H9 (cell line): ENCODE measurements at places on chromosomes 3 and 15.

DNA sequence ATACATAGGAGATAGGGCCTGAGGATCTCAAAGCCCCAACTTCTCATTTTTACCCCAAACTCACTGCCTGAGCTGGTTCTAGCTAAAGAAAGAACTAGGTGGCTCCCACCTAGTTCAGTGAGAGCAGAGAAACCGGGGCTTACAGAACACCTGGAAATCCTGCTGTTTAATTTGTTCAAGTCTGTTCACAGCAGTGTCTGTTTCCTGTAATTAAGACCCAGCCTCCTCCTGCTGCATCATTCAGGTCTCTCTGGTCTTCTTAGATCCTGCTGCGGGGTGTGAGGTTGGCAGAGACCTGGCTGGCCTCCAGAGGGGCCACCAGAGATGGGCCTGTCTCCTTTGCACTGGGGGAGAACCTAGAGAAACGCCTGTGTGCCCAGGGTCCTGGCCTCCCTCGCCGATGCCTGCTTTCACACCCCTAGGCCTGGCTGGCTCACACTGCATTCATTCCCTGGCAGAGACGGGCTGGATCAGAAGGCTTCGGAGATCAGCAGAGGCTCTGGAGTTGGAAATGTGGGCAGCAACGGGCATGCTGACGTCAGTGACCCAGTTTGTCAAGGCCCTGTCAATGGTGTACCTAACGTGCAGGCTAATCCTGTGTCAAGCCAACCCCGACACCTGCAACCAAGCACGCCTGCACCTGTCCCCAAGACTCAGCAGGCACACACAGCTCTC, 4.9 kb upstream of the CHRNA3 start:
- H3K27me3 ChIP-seq = peaks cover 2% of the 10 kb centered on the region; the same call in 1 of the 2 replicates
- no peak overlapping the region for H3K4me3 ChIP-seq
- no peaks in the 10 kb centered on the region for H3K4me1 ChIP-seq
- no peaks in the 10 kb centered on the region for H3K36me3 ChIP-seq
- DNase-seq = no peak
- H3K27ac ChIP-seq = no peak overlapping the region

DNA sequence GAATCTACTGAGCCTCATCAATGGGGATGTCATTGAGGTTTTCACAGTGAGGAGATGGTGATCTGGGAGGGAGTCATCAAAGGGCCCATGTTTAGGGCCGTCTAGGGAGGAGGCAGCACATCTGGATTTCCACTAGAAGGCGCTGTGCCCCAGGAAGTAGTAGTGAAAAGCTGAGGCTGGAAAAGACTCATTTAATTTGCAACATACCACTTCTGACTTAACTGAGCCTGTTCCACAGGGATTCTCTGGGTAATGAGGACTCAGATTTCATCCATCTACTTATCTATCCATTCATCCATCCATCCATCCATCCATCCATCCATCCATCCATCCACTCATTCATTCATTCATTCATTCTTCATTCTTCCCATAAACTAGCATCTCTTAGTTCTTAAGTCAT, 17.4 kb upstream of the SHF start:
- no peaks in the 10 kb centered on the region for H3K4me1 ChIP-seq
- H3K36me3 ChIP-seq = no peaks in the 10 kb centered on the region
- no peaks in the 10 kb centered on the region for H3K27me3 ChIP-seq
- DNase-seq = peak; percentile 76
- no peak overlapping the region for H3K27ac ChIP-seq

DNA sequence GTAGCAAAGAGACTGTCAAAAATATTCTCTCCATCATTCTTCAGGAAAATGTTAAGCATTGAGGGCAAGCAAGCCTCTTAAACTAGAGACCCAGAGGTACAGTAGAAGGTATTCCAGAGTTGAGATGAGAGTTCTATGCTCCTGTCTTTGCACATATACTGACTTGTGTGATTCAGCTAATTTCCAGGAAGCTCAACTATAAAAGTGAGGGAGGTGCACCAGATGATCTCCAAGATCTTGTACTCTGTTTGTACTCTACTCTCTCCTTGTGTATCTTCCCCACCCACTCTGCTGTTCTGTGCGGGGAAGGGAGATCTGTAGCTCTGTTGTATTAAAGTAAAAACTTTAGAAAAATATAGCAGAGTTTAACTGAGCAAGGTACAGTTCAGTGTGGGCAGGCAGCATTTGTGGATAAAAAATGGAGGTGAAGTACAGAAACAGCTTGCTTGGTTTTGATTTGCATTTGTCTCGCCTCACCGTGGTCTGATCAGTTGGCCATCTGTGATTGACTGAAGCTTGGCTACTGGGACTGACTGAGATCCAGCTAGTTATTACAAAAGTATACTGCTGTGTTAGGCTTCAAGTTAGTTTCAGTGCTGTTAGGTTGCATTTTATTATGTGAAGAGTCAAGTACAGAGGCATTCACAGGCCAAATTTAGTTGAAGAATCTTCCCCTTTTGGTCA, 463.1 kb upstream of the GOLIM4 start:
- H3K27ac ChIP-seq = no peak overlapping the region
- no peaks in the 10 kb centered on the region for H3K36me3 ChIP-seq
- H3K4me3 ChIP-seq = no peak overlapping the region
- no peaks in the 10 kb centered on the region for H3K4me1 ChIP-seq

- no peak for DNase-seq
- no peak overlapping the region for H3K4me3 ChIP-seq
These were observed 185.2 kb downstream of the SHOX2 start for GRCh38 chr3:157920822-157921700.

DNA sequence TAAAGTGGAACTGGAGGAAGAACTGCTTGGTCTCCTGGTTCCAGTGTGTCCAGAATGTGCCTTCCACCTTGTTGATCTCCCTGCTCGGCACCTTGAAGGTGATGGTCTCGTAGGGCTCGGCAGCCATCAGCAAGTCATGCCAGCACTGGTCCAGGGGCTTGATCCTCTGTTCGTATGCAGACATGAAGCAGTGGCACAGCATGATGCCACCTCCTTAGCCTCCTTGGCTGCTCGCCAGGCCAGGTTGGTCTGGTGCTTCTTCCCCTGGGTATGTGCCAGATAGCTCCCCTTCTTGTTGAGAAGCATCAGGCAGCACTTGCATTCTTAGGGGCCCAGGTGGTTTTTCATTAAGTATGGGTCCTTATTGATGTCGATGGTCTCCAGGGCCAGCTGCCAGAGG, 17.8 kb upstream of the TXNRD3 start:
- peak; percentile 17 for DNase-seq
- H3K4me3 ChIP-seq = no peak overlapping the region
- H3K27me3 ChIP-seq = no peaks in the 10 kb centered on the region
- no peaks in the 10 kb centered on the region for H3K4me1 ChIP-seq

- peaks cover 13% of the 10 kb centered on the region for H3K36me3 ChIP-seq
- H3K27me3 ChIP-seq = no peaks in the 10 kb centered on the region; the same call in 1 of the 2 replicates
- H3K4me3 ChIP-seq = no peak overlapping the region
- peaks cover 6% of the 10 kb centered on the region; the same call in 1 of the 2 replicates for H3K4me1 ChIP-seq
- H3K27ac ChIP-seq = no peak overlapping the region
These were observed 4.0 kb downstream of the IL12A start for GRCh38 chr3:159992589-159992988.

GRCh38 chr3:36881735-36882134, 63.1 kb downstream of the TRANK1 start:
- no peak overlapping the region for H3K27ac ChIP-seq
- DNase-seq = no peak
- H3K27me3 ChIP-seq = no peaks in the 10 kb centered on the region
- no peak overlapping the region for H3K4me3 ChIP-seq
- H3K4me1 ChIP-seq = no peaks in the 10 kb centered on the region
- no peaks in the 10 kb centered on the region for H3K36me3 ChIP-seq

DNA sequence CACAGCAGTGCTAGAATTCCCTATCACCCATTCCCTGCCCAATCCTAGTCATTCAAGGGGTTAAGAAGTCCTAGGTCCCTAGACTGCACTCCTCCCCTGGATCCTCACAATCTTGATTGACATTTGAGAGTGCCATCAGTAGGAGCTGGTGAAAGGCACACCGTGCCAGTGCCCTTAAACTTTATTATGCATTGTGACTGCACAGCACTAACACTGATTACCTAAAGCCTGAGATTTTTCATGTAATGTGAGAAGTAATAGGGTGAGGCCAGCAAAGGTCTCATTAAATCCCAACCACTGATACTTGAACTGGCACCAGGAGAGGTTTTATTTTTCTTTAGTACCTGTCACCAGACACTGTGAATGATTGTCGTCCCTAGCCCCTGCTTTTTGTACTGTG, 16.3 kb downstream of the GXYLT2 start:
- no peaks in the 10 kb centered on the region for H3K27me3 ChIP-seq
- no peak overlapping the region for H3K4me3 ChIP-seq
- no peaks in the 10 kb centered on the region for H3K4me1 ChIP-seq
- H3K27ac ChIP-seq = no peak overlapping the region

- H3K27me3 ChIP-seq = no peaks in the 10 kb centered on the region
- no peaks in the 10 kb centered on the region for H3K36me3 ChIP-seq
These were observed 223.1 kb downstream of the RPLP1 start for GRCh38 chr15:69675731-69676130.

DNA sequence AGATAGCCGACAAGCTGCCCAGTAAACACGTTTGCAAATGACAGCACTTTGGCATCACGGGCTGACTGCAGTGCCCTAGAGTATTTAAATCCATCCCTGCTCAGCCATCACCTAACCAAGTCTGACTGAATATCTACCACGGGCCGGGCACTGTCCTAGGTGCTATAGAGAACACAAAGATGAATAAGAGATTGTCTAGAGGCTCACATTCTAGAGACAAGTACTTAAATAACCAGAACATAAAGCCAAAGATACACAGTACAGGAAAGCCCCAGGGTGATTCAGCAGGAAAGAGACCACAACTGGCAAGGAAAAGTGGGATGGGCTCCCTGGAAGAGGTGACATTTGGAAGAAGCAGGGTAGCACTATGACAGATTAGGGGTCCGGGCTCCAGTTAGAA, 103.5 kb downstream of the MYLK start:
- H3K27me3 ChIP-seq = no peaks in the 10 kb centered on the region
- no peak for DNase-seq
- H3K4me1 ChIP-seq = no peaks in the 10 kb centered on the region
- H3K36me3 ChIP-seq = no peaks in the 10 kb centered on the region
- no peak overlapping the region for H3K4me3 ChIP-seq

DNA sequence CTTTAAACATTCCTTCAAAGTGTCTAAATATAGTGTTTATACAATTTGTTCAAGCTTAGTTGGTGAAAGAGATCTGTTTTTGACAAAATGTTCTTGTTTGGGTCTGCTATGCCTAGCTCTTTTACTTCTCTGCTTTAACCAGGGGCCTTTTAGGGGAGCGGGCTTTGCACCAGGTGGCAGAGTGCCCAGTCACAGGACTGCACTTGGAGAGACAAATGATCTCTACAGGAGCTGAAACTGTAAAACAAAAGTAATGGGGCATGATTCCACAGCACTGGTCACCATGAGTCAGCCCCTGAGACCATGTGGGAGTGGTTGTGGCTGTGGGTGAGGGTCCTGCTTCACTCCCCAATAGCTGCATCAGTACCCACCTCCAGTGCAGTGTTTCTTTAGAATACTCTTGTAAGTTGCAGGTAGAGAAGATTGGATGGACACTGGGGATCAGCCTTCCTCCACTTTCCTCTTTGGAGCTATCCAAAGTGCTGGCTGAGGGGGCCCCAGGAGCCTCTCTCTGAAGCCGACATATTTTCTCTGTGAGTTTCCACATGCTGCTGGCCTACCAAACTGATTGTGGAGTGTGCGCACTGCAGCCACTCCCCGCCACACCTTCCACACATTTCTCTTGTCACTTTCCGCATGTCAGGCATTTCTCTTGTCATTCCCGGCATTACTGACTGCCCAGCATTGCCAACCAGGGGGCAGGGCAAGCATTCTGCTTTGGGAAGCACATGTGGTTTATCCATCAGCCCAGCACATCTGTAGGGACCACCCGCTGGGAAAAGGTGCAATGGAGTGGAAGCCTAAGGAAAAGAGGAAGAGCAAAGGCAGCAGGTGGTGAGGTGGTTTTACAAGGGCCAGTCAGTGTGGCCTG, 110.0 kb downstream of the EPHB1 start:
- H3K27me3 ChIP-seq = no peaks in the 10 kb centered on the region
- H3K4me3 ChIP-seq = no peak overlapping the region

GRCh38 chr3:130509008-130509407, 8.0 kb upstream of the COL6A6 start:
- H3K27ac ChIP-seq = no peak overlapping the region
- H3K27me3 ChIP-seq = no peaks in the 10 kb centered on the region
- no peaks in the 10 kb centered on the region for H3K4me1 ChIP-seq

DNA sequence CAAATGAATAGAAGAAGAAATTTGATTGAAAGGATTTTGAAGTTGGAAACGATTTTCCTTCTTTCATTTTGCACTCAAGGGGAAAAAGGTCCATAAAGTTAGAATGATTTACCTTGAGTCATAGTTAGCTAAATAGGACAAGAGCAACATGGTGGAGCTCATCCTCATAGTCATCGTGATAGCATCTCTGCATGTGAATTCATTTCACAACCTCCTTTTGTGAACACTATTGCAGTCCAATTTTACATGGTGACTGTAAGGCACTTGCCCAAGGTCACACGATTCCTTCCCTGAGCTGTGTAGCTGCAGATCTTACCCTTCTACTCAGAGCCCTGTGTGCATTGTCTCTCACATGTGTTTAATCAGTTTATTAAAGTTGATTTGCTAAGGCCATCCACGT, 359.8 kb upstream of the C2CD4B start:
- no peaks in the 10 kb centered on the region for H3K36me3 ChIP-seq
- H3K27ac ChIP-seq = no peak overlapping the region
- H3K4me3 ChIP-seq = no peak overlapping the region
- no peaks in the 10 kb centered on the region for H3K27me3 ChIP-seq
- H3K4me1 ChIP-seq = peaks cover 8% of the 10 kb centered on the region; the same call in 1 of the 2 replicates

DNA sequence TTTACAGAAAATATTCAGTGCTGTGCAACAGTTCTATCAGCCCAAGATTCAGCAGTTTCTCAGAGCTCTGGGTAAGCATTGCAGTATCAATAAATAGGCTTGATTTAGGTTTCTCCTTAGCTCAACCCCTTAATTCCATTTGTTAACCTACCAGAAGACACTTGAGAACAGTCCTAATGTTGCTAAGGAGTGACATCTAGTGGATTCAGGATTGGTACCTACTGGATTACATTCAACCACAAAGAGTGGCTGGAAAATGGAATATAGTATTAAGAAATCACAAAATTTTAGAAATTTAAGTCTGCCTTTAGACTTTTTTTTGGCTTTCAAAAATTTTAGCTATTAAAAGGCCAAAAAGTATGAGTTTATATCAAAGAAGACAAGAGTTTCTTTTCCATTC, 34.7 kb downstream of the POLG start:
- no peak overlapping the region for H3K27ac ChIP-seq
- no peaks in the 10 kb centered on the region for H3K4me1 ChIP-seq
- peaks cover 42% of the 10 kb centered on the region for H3K36me3 ChIP-seq
- H3K4me3 ChIP-seq = no peak overlapping the region
- H3K27me3 ChIP-seq = no peaks in the 10 kb centered on the region
- DNase-seq = no peak

GRCh38 chr15:49421991-49422390, 1.1 kb upstream of the FGF7 start:
- no peaks in the 10 kb centered on the region; the same call in 1 of the 2 replicates for H3K4me1 ChIP-seq
- no peak overlapping the region for H3K27ac ChIP-seq
- H3K36me3 ChIP-seq = no peaks in the 10 kb centered on the region
- DNase-seq = peak; percentile 31
- H3K4me3 ChIP-seq = no peak overlapping the region
